Spleen (tissue), 13 donors: ENCODE measurements at places on chromosomes 16 and 17. TPM values are rescaled to one million over a fixed set of nuclear protein-coding genes. Genes with fewer than 3 reads are reported as not detected.
A peak's percentile ranks its signal among the peaks of the same experiment; 100 is the strongest.

CNTD1 gene
- not detected for total RNA-seq

SUMO2 gene
- total RNA-seq, result 284 TPM

CDRT4 gene
- 14.2 TPM for total RNA-seq

FBXW10B gene
- total RNA-seq, result 1.3 TPM

- no peak overlapping the region for H3K4me3 ChIP-seq
- no peaks in the 10 kb centered on the region for H3K27me3 ChIP-seq
- no peaks in the 10 kb centered on the region for H3K36me3 ChIP-seq
- no peak for DNase-seq
- peaks cover 7% of the 10 kb centered on the region for H3K4me1 ChIP-seq
- H3K27ac ChIP-seq, result no peak overlapping the region
These were observed 449.3 kb downstream of the KCNJ2 start for GRCh38 chr17:70618641-70619040.

GRCh38 chr17:71935341-71935740, 185.5 kb upstream of the SOX9 start:
- no peaks in the 10 kb centered on the region for H3K36me3 ChIP-seq
- no peak for DNase-seq
- H3K27ac ChIP-seq, result no peak overlapping the region
- H3K4me1 ChIP-seq, result no peaks in the 10 kb centered on the region
- no peak overlapping the region for H3K4me3 ChIP-seq
- no peaks in the 10 kb centered on the region for H3K27me3 ChIP-seq

GRCh38 chr16:54359081-54359480, 72.5 kb upstream of the IRX3 start:
- H3K27ac ChIP-seq, result no peak overlapping the region
- peaks cover 4% of the 10 kb centered on the region for H3K27me3 ChIP-seq
- H3K4me1 ChIP-seq, result no peaks in the 10 kb centered on the region
- no peaks in the 10 kb centered on the region for H3K36me3 ChIP-seq
- H3K4me3 ChIP-seq, result no peak overlapping the region
- DNase-seq, result no peak

- H3K36me3 ChIP-seq, result no peaks in the 10 kb centered on the region
- no peak overlapping the region for H3K27ac ChIP-seq
- no peaks in the 10 kb centered on the region for H3K4me1 ChIP-seq
These were observed 51.0 kb upstream of the CA10 start for GRCh38 chr17:52209507-52209906.

DNA sequence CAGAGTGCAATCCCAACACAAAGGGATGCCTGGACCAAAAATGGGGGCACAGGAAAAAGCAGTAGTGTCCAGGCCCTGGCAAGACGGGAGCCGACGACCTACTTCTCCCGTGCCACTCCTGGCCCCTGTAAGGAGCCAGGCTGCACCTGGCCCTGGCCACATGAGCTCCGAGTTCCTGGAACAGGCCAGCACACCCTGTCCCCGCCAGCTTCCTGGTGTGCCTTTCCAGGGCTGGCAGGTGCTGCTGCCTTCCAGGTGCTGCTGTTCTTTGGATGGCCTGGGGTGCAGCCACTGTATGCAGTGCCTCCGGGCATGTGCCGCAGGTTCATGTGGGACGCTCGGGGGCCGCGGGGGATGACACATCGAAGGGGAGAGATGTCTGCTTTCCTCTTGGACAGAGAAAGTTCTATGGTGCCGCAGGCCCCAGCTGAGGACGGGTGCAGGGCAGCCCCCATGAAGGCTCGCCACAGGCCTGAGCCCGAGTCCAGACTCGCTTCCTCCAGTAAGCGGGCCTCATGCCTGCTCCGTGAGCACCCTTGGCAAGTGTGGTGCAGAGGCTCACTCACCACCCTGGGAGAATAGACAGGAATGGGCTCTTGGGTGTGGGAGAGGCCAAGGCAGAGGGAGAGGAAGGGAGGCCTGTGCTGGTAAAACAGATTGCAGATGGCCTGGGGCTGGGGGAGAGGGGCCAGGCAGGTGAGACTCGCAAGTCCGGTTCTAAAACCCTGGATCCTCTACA, 54.7 kb upstream of the FASN start:
- H3K36me3 ChIP-seq, result no peaks in the 10 kb centered on the region
- no peak overlapping the region for H3K27ac ChIP-seq
- no peak overlapping the region for H3K4me3 ChIP-seq
- no peaks in the 10 kb centered on the region for H3K27me3 ChIP-seq
- no peaks in the 10 kb centered on the region for H3K4me1 ChIP-seq

DNA sequence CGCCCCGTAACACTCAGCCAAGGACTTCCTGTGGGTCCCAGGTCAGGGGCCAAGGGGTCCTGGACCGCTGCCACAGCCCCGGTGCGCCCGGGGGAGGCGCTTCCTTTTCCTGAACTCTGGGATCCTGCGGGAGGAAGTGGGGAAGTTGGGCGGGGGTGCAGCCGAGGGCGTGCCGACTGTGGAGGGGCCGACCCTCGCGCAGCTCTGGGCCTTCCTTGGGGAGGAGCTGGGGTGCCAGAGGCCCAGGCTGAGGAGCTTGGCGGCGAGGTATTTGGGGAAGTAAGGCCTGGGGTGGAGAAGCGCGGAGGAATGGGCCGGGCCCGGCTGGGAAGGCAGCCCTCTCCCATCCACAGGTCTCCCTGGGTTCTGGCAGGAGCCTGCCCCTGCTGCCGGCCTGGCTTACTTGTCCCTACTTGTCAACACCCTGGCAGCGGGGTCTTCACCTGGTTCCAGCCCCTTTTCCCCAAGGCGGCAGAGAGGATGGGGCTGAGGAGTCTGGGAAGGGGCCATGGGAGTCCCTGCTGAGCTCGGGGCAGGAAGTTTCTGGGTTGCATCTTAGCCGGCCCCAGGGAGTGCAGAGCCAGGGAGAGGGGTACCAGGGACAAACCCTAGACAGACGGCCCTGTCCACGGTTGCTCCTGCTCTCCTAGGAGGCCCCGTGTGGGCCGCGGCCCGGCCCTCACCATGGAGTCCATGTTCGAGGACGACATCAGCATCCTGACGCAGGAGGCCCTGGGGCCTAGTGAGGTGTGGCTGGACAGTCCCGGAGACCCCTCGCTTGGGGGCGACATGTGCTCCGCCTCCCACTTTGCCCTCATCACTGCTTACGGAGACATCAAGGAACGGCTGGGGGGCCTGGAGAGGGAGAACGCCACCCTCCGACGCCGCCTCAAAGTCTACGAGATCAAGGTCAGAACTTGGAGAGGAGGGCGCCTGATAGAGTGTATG, 1.7 kb downstream of the TBKBP1 start:
- H3K27ac ChIP-seq, result peak overlapping the region; percentile 92
- no peaks in the 10 kb centered on the region for H3K27me3 ChIP-seq
- peak overlapping the region; percentile 97 for H3K4me3 ChIP-seq
- peak; percentile 91 for DNase-seq

- DNase-seq, result no peak
- no peak overlapping the region for H3K4me3 ChIP-seq
- H3K36me3 ChIP-seq, result no peaks in the 10 kb centered on the region
- no peak overlapping the region for H3K27ac ChIP-seq
These were observed 324.6 kb upstream of the CDH11 start for GRCh38 chr16:65446427-65446826.

- H3K36me3 ChIP-seq, result no peaks in the 10 kb centered on the region
- DNase-seq, result peak; percentile 20
- no peak overlapping the region for H3K4me3 ChIP-seq
- peaks cover 12% of the 10 kb centered on the region for H3K4me1 ChIP-seq
These were observed 13.1 kb upstream of the PLCG2 start for GRCh38 chr16:81765969-81766368.

DNA sequence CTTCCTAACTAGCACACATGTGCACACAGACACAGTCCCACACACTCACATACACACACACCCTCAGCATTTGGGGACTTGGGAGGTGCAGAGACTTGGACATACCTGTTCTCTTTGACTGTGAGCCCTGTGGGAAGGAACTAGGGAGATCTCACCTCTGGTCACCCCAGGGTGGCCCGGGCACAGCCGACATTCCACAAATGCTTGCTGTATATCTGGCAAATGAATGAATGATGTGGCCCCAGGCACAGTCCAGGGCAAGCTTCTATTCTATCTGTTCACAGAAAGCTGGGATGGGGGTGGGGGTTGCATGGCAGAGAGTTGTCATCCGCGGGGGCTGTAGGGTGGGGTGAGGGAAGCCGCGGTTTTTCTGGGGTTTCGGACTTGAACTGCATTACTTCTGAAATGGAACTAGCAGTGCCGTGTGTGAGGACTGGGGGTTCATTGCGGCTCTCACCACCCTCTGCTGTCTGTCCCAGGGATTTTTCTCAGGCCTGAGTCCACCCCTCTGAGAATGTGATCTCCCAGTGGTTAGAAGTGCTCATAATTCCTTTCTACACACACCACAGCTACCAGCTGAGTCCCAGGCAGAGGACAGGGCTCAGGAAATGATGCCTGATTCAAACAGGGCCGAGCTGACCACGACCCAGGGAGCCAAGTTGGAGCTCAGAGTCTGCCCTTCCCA, 3.3 kb upstream of the RIPOR1 start:
- H3K4me3 ChIP-seq, result no peak overlapping the region
- no peak for DNase-seq
- peaks cover 11% of the 10 kb centered on the region for H3K27me3 ChIP-seq
